A549 treated with CORT108297 at 1 μM for 4 hours (cell line): ENCODE measurements at places on chromosomes 4 and X. TPM values are rescaled to one million over a fixed set of nuclear protein-coding genes. Genes with fewer than 3 reads are reported as not detected.

ZNF718 gene
- 0.40 to 0.61 TPM (median 0.58 TPM) in 5 replicates for total RNA-seq

AFP gene
- 1.7 to 2.5 TPM (median 2.0 TPM) in 5 replicates for total RNA-seq

STPG2 gene
- 0.05 TPM in 1 of 5 replicates, not detected in the others for total RNA-seq

ERAS gene
- 0.09 to 0.18 TPM (median 0.12 TPM) in 4 of 5 replicates, not detected in the other for total RNA-seq

SLC10A3 gene
- 28.5 to 45.1 TPM (median 42.0 TPM) in 5 replicates for total RNA-seq

SPANXD gene
- total RNA-seq: not detected in 5 replicates

CENPVL3 gene
- total RNA-seq: 0.06 to 0.20 TPM (median 0.15 TPM) in 5 replicates

RPS6KA6 gene
- 4.4 to 6.9 TPM (median 5.9 TPM) in 5 replicates for total RNA-seq

ZIC3 gene
- total RNA-seq: not detected in 5 replicates

MAGEA2 gene
- total RNA-seq: 0.08 to 0.13 TPM (median 0.11 TPM) in 4 of 5 replicates, not detected in the other
